ENCODE measurements at places on chromosomes 7 and 10.

DNA sequence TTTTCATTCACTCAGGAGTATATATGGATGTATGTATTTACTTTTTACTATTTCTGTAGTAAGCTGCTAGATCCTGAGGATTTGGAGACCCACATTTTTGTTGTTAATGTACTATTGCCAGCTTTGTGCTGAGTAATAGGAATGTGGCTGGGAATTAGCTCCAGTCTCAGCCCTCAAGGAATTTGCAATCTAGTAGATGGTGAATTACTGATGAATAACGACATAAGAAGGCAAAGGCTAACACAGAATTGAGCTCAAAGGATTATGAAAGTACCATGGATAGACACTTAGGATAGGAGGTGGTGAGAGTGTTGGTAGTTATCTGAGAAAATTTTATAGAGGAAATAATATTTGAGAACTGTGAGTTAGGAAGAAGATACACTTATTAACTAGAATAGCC is 19.9 kb downstream of the CASD1 start:
- DNase-seq, result no peak

GRCh38 chr7:107503687-107504086 is 33.8 kb downstream of the GPR22 start:
- DNase-seq, result no peak

GRCh38 chr10:32446536-32447406 is 831 bp downstream of the CCDC7 start:
- peak; percentile 16 for DNase-seq

DNA sequence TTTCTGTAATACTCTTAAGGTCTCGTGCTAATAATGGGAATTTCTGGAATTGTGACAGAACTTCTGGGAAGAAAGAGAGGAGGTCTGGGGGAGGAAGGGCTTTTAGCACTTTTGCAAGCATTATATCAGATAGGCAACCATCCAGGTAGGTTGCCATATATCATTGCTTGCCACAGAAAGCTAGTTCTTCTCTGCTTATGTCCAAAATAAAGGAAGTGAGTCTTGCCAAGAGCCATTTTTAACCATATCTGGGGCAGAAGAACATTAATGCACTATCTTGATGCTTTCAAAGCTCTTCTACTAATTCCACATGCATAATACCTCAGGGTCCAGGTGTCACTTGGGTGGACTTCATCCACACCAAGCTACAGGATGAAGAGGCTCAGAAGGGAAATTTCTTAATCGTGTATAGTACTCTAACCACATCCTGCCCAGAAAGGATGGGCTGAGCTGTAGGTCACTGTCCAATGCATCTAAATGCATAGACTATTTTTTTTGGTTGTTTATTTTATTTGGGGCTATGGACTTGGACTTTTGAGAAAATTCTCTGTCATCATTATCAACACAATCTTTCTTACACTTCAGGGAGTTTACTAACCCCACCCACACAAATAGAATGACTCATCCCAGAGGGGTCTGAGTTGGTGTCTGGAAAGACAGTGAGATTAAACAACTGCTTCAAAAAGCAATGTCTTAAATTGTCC is 68.9 kb upstream of the ADO start:
- DNase-seq, result peak; percentile 68

GRCh38 chr7:98603399-98603788 is 13.7 kb upstream of the NPTX2 start:
- DNase-seq, result no peak
